Activated CD4-positive, alpha-beta T cell treated with anti-CD3 and anti-CD28 coated beads, Interleukin-2, amount 50 U/mL, for 4 hours (primary cell): ENCODE measurements at places on chromosomes 13 and 19.

DNA sequence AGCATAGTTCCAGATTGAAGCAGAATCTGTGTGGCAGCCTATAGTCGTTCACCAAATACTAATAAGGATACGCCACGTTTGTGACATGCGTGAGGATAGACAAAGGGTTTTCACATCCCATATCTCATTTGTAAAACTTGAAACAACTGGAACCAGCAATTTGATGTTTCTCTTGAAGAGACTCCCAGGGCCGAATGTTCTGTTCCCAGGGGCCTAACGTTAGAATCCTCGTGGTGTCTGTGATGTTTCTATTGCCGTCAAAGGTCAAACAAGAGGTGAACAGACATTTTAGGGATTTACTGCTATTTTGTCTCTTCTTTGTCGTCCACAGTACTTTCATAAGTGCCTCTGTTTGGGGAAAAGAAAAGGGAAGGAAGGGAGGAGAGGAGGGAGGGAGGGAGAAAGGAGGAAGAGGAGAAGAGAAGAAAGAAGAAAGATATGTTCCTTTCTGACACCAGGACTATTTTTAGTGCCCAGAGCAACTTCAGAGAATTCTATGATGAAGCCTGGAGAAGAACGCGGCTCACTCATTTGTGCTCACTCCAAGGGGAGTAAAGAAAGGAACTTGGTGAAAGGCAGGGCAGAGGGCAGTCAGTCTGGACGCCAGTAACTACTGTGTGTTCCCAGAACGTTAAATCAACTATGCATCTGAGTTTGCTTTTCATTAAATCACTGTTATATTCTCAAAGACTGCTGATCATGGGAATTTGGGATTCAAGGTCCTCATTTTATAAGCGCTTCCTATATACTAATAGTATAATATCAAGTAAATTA lies 154.5 kb downstream of the DCT start:
- DNase-seq: no peak

- DNase-seq: no peak
Observed at GRCh38 chr19:17512574-17512939, 1.1 kb downstream of the PGLS start.

DNA sequence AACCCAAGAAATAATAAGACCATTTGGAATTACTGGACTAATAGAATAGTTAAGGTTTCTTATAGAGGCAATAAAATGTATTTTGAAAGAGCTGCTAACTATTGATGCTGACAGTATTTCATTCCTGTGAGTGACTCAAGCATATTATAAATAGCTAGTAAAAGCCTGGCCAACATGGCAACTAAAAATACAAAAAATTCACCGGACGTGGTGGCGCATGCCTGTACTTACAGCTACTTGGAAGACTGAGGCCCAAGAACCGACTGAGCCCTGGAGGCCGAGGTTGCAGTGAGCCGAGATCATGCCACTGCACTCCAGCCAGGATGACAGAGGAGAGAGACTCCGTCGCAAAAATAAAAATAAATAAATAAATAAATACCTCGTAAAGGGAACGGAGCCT lies 5.4 kb upstream of the ICAM3 start:
- no peak for DNase-seq

GRCh38 chr13:36712290-36712689 lies 38.5 kb downstream of the SERTM1 start:
- no peak for DNase-seq
